ENCODE measurements at places on chromosomes 4 and X.

DNA sequence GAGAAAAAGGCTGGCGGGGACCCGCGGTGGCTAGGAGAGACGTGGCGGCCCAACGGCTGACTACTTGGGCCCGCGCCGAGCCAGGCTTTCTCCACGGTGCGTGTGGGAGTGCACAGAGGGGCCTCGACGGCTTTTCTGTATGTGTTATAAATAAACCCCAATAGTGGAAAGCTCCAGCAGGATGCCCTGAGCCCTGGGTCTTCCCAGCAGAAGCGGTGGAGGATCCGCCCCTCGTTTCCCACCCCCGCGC is 268 bp upstream of the PRRG1 start:
- no peak for DNase-seq

GRCh38 chr4:146175541-146176453 is at the start of gene LSM6:
LSM6 (plus strand) TSS chr4:146175718; CDS start chr4:146182922, 7,204 bp downstream.
- peak; percentile 57 for DNase-seq

GRCh38 chr4:138595731-138596460 is 353.7 kb upstream of the SLC7A11 start:
- no peak for DNase-seq

DNA sequence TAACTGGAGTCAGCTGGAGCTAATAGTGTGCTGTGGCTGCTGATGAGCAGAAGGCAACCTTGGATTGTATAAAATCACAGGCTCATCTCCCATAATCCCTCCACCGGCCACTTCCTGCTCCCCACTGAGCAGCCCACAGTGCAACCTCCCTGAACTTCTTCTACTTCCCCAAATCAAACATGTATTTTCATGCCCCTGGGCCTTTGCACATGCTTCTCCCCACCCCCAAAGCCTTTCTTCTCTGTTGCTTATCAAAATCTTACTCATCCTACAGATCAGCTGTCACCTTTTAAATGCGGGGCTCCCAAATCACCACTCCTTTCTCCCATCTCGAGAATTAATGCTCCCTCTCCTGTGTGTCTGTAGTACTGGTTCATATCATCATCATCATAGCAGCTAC is 35.8 kb downstream of the RHOH start:
- no peak for DNase-seq

- no peak for DNase-seq
Measured at GRCh38 chr4:165355900-165356300, 22.9 kb upstream of the CPE start.

DNA sequence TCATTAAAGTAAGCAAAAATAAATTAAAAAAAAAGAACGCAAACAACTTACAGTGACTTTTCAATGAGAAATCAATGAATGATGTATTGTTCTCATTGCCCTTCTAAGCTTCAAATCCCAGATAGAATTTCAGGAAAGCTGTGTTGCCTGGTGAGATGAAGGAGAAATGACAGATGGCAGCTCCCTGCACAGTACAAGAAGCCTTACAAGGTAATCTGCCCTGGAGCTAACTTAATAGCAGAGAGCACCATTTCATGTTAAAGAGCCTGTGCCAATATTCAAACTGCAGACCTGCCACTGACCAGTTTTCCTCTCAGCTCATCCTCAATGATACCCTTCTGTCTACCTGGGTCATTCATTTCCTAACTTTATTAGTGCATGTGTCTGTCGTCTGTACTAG is 54.0 kb downstream of the GC start:
- no peak for DNase-seq

GRCh38 chrX:14386981-14387380 is 142.4 kb upstream of the GLRA2 start:
- no peak for DNase-seq

DNA sequence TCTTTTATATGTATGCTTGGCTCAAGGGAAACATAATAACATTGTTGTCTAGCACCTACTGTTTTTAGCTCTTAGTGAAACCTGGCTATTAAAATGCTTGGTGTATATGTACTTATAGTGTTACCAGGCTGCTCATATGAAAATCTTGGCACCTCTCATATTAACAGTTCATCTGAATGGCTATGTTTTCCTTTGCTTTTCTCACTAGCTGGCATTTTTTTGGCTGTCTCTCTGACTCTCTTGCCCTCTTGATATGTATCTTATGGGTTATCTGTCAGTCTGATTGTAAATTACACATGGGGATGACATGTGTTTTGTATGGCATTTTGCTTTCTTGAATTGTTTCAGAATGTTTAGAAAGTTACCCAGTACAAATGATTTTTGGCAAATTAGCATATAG is 158.0 kb downstream of the ARHGAP24 start:
- no peak for DNase-seq

GRCh38 chrX:123736333-123736921 is 3.6 kb upstream of the THOC2 start:
- no peak for DNase-seq

DNA sequence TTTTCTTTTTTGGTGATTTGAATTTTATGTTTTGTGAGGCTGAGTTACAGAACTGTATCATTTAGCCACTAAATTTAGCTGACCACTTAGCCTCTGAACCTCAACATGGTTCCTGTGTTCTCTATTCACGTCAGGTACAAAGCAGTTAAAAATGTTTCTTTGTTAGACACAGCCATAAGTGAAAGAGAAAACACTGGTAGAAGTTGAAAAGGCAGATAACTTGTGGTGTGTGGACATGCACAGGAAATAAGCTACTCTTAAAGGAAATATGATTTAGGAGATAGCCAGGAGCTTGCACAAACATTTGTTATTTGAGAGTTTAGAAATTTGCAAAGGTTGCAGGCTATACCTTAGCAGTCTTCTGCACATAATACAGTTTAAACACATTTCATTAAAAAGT is 171.0 kb upstream of the RPS6KA3 start:
- no peak for DNase-seq

- DNase-seq, result no peak
Measured at GRCh38 chrX:123210252-123210651, 26.2 kb downstream of the GRIA3 start.

- DNase-seq, result no peak
Measured at GRCh38 chr4:177809791-177810190, 367.6 kb upstream of the AGA start.

DNA sequence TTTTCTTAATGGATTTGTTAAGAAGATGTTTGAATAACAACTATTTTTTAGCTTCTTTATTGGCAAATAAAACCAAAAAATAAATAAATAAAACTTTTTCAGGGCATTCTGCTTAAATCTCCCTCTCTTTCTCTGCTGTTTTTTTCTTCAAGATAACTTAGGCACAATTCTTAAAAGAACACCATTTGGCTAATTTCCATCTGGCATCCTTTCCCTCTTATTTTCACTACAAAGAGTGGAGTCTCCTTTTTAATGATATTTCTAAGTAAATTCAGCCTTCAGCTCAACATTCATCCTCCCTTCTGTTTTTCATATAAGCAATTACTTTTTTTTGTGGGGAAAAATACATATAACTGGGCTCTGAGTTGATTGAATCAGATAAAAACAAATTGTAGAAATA is 88.1 kb downstream of the PCDH7 start:
- DNase-seq, result no peak
